ENCODE measurements at places on chromosomes 5 and 9.

DNA sequence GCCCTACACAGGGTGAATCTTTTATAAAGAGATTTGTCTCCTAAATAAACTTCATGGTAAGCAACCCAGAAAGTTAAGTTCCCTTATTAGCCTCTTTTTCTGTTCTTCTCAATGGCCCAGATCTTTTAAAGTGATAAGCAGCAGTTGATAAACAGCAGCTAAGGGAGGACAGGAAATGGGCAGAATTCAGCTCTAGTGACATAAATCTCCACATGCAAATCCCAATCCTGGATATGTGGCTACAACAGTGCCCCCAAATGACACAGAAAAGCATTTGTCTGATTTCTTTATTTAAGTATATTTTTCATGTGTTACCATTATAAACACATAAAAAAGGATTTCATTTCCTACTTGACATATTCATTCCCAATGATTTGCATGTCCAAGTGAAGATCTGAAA is 199.0 kb downstream of the DTWD2 start:
- no peak for ATAC-seq

GRCh38 chr9:99118782-99119466 is 14.0 kb downstream of the TGFBR1 start:
- no peak for ATAC-seq

DNA sequence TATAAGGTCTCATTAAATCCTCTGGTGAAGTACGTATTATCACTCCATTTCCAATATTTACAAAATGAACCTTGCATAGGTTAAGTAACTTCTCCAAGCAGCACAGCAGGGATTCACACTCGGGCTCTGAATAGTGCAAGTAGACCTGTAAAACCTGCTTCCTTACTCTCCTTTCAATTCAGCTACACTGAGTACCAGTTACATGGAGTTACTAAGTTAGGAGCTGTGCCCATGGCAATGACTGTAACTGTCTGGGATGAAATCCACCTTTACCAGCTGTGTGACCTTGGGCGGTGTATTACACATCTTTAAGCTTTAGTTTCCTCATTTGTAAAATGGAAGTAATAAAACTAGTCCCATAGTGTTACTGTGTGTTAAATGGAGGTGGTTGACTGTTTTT is 15.9 kb upstream of the MOB3B start:
- ATAC-seq = no peak

DNA sequence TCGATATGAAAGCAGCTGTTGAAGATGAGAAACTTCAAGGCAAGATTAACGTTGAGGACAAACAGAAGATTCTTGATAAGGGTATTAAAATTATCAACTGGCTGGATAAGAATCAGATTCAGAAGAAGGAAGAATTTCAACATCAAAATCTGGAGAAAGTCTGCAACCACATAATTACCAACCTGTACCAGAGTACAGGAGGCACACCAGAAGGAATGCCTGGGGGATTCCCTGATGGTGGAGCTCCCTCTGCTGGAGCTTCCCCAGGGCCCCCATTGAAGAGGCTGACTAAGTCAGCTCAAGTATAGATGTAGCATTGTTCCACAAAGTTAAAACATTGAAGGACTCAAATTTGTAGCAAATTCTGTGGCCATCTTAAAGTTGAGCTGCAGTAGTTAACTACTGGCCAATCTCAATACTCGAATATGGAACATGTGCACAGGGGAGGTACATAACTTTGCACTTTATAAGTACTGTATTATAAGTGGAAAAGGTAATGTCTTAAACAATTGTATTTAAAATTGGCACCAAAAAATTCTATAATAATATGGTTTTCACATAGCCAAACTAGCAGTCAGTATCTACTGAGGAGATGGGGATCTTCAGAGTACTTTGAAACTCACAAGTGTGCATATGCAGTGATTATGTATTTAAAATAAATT is 237.5 kb downstream of the CHSY3 start:
- ATAC-seq = peak; percentile 64

GRCh38 chr5:172503925-172504700 is 49.8 kb upstream of the SH3PXD2B start:
- no peak for ATAC-seq

DNA sequence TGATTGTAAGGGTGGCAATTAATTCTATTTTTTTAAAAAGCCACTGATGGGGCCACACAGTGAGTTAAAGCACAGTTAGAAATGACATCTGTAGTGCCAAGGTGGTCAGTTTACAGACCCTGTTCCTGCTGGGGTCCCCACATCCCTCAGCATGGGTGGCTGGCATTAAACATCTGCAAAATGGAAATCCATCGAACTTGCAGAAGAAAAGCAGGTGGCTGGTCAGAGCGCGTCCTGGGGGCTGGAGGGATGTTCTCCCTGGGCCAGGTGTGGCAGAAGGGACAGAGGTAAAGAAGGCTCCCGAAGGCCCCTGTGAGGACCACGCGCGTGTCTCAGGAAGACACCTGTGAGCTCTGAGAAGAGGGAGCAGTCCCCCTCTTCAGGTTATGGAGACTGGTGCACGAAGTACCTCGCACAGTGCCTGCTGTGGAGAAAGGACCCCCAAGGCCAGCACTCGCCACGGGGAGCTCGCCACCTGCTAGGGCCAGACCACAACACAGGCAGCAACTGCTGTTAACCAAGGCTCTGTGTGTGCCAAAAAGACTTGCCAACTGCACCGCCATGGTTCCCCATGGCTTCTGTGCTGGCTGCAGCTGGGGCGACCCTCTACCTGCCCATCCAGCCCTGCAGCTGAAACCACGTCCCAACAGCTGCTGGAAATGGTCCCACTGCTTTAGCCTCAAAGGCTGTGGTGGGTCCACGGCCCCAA is 65.2 kb downstream of the RASGEF1C start:
- ATAC-seq = no peak

- ATAC-seq = no peak
Measured at GRCh38 chr5:59222687-59223511, 640.0 kb downstream of the RAB3C start.

DNA sequence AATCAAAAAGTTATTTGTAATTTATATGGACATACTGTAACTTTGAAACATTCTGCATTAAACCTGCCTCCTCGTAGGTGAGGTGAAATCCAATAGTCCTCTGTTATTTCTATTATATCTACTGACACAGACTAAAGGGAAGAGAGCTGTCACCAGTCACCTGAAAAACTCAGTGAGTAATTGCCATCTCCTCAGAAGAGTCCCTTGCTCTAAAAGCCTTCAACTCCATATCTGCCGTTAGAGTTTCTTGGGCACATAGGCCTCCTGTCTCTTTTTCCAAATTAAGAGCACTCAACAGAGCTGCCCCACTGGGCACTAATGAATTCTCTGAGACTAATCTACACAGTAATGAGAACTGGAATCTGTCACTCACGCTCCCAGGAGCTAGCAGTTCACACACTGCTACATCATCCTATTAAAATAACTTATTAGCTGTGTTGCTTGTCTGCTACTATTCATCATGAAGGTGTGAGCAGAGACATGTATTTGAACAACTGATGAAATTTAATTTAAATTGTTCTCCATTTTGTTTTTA is 67.3 kb upstream of the VCAN start:
- no peak for ATAC-seq

DNA sequence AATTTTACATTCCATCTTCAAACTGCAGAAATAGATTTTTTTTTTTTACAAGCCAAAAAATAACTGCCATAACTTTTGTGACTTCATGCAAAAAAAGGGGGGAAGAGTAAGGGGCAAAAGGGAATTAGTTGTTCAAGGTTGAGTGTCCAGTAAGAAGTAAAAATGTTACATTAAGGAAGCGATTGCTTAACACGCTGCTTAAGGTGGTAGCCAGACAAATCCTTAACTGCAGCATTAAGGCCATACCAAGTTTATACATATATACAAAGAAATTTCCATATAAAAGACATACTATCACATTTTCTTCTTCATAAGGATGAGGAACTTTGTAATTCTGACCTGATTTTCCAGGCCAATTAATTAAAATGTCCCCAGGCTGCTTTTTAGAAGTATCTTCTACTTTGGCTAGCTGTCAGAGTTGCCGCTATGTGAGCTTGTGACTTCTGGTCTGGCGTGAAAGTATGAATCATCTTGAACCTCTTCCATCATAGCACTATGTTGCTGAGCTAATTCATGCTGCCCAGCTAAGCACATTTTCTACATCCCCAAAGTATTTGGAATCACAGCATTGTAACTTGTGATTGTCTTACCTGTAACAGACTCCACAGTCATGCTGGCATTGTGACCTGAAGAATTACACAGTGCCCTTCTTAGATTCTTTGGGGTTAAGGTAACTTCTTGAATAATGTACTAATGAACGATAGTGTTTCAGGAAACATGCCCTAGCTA is 40.0 kb downstream of the G3BP1 start:
- ATAC-seq = no peak

- ATAC-seq = no peak
Measured at GRCh38 chr9:7613931-7614330, 185.6 kb downstream of the DMAC1 start.

DNA sequence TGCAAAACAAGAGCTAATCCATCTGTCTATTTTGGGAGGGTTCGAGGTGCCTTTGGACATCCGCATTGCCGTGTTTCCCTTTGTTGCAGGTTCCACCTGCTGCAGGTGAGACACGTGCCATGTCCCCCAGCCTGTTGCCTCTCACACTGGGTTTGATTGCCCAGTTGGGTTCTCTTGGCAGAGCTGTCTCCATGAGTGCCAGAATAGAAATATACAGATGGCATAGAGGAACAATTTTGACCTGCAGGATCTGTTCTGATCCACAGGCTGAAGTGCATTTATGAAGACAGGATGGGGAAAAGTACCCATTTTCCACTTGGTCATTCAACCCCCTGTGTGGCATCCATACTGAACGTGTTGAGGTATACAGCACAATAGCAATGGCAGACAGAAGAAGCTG is 178.1 kb downstream of the SGCD start:
- ATAC-seq = no peak

DNA sequence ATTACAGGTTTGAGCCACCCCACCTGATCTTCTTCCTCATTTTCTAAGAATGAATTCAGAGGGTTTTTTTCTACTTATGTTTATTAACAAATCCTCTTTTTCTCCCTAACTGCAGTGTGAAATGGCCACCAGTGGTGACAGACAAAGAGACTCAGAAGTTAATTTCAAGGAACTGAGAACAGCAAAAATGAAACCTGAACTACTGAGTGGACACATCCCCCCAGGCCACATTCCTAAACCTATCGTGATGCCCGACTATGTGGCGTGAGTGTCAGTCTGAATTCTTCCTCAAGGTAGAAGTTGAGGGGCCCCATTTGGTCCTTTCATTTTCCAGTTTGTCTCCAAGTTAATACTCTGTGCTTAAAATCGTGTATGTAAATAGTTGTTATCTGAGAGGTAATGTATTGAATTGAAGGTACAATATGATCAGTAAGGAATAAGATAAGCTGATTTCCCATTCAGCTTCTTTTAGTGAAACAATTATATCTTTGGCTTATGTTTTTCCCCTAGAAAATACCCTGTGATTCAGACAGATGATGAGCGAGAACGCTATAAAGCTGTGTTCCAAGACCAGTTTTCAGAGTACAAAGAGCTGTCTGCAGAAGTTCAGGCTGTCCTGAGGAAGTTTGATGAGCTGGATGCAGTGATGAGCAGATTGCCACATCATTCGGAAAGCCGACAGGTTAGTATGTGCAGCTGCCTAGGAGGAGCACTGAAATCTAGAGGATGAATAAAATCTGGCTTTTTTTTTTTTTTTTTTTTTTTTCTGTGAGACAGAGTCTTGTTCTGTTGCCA is 17.7 kb downstream of the MARVELD2 start:
- ATAC-seq = no peak

- no peak for ATAC-seq
Measured at GRCh38 chr9:88721495-88722279, 186.7 kb downstream of the NXNL2 start.

- no peak for ATAC-seq
Measured at GRCh38 chr5:148768806-148769415, 57.5 kb upstream of the ADRB2 start.

DNA sequence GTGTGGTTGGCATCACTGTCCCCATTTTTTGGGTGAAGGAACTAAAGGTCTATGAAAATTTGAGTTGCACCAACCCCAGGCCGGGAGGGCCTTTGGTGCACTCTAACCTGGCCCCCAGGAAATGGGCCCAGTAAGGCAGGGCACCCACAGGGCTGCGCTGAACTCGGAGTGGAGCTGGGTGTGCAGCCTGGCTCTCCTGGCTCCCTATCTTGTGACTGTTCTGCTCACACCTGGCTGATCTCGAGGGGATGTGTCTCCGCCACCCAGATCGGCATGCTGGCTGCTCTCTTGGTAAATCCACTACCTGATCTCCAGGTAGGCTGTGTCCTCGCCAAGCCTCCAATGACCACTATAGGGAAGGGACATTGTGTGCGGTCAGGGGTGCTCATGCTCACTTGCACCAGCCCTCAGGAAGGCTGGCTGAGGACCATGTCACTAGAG is 259.8 kb downstream of the NSG2 start:
- ATAC-seq = no peak

DNA sequence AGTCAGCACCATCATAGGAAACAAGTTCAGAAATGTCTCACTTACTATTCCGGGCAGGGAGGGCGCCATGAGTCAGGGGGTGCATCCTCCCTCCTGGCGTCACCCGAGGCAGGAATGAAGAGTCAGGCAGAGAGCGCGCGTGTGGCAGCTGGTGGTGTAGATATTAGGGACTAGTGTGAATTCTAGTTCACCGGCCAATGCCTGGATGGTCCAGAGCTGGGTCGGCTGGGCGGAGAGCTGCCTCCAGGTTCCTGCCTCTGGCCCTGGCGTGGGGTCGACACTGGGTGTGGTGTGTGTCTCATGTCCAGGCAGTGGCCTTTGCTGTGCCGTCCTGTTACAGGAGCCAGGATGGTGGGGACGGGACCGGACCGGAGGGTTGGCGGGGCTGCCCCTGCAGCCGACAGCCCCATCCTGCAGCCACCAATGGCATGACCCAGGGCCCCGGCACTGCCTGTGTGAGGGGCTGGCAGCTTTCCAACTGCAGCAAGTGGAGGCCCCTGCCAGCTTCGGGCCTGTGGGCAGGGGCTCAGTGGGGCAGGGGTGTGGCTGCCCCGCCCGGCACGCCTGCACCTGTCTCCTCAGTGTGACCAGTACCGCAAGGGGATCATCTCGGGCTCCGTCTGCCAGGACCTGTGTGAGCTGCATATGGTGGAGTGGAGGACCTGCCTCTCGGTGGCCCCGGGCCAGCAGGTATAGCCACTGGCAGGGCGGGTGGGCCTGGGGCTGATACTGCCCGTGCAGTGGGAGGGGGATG is 9.1 kb downstream of the DIPK1B start:
- ATAC-seq = peak; percentile 34

GRCh38 chr5:79800979-79801827 is 111.6 kb downstream of the CMYA5 start:
- no peak for ATAC-seq

GRCh38 chr9:119844431-119844830 is 475.2 kb upstream of the BRINP1 start:
- ATAC-seq = no peak

GRCh38 chr5:96094904-96095303 is 133.3 kb upstream of the ELL2 start:
- ATAC-seq = no peak
